Kidney tubule cell (primary cell): ENCODE measurements at places on chromosomes 1 and 21.

DNA sequence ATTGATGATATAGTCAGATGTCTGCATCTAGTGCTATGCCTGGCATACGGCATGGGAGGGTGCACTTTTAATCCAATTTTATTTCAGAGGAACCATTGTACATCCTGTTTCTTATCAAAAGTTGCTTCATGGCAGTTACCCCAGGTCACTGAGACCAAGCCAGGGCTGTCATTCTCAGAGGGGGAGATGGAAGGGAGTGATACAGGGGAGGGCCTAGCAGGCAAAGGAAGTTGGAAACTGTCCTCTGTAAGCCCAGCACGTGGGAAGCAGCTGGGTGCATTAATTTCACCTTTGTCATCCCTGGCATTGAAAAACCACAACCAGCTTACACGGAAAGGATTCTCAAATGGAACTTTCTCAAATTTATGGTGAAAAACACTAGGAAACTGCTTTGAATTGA is 458.7 kb upstream of the ADAMTS5 start:
- peak; percentile 51 for DNase-seq

DNA sequence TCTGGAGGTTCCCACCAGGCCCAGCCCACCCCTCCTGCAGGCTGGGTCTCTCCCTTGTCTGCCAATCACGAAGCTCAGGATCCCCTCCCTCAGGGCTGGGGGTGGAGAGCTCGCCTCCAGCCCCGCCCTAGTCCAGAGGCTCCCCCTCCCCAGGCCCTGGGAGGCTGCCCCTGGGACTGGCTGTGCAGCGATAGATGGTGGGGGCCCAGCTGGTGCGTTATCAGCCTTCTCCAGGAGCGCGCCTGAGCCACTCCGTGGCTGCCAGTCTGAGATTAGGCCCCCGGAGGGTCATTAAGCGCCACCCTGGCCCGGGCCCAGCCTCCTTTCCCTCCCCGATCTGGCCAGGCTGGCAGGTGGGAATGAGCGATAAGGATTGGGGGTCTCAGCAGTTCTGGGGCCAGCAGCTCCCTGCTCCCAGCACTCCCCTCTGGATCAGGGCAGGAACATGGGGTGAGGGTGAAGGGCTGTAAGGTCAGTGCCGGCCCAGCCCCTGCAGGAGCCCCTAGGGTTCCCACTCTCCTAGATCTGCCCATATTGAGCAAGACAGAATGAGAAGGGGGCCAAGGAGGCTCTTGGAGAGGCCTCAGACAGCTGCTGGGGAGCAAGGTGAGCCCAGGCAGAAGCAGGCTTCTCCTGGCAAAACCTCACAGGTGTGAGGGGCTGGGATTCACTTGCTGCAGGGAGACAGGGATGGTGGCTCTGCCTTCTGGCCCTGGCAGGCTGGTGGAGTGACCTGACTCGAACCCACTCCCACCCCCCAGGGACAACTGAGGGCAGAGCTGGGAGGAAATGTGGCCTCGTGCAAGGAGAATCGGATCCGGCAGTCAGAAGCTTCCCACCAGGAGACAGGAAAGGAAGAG is 8.5 kb downstream of the PDZK1IP1 start:
- DNase-seq = peak; percentile 23

- DNase-seq = no peak
These were observed 7.9 kb downstream of the MIB2 start for GRCh38 chr1:1623181-1623630.

DNA sequence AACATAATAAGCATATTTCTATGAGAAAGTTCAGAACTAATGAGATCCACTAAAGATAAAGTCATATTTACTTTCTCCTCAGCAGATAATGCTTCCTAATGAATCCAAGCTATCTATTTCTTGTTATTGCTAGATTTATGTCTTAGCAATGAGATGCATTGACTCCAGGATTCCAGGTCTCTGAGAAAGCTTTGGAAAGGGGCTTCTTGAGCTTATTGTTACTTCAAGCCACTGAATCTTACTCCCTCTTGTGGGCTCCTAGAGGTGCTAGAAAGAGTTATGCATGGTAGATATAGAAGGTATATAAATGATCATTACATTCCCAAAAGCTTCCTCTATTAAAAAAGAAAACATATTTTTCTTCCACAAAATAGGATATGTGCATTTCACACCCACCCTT is 246.4 kb upstream of the ADAMTS5 start:
- peak; percentile 4 for DNase-seq

DNA sequence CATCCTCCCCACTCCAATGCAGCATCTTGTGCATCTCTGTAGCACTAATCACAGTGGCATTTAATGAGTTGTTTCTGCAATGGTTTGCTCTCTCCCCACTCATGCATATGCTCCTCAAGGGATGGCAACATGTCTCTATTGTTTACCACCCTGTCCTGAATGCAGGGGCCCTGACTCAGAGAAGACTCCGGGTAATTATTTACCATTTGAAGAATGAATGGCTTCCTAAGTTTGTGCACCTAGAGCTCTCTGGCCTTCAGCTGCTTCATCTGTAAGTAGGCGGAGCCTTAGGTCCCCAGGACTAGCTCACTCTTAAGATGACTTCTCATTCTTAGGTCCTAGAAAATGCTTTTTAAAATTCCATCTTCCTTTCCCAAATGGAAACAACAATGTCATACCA is 63.7 kb upstream of the IGSF21 start:
- DNase-seq = peak; percentile 52

- DNase-seq = no peak
These were observed 55.8 kb downstream of the ROR1 start for GRCh38 chr1:63829349-63830327.

GRCh38 chr1:205168291-205168690 is 43.2 kb downstream of the DSTYK start:
- no peak for DNase-seq

DNA sequence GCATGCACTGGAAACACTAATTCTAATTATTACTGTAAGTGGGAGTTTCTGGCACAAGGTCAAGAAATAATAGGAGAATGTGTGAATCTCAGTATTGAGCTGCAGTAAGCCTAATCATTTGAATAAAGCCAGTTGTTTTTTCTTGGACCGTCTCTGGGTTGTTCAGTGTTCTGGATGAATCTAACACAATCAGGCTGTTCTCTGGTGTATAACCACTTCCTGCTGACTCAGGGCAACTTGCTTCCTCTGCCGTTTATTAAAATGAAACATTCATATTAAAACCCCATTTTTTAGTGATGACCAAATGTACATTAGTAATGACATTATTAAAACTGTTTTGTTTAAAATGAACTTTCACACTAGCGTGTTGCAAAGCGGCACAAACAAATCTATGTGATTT is 273.1 kb upstream of the SNX7 start:
- peak; percentile 67 for DNase-seq

GRCh38 chr1:80375109-80375508 is 1368.6 kb upstream of the ADGRL4 start:
- no peak for DNase-seq

DNA sequence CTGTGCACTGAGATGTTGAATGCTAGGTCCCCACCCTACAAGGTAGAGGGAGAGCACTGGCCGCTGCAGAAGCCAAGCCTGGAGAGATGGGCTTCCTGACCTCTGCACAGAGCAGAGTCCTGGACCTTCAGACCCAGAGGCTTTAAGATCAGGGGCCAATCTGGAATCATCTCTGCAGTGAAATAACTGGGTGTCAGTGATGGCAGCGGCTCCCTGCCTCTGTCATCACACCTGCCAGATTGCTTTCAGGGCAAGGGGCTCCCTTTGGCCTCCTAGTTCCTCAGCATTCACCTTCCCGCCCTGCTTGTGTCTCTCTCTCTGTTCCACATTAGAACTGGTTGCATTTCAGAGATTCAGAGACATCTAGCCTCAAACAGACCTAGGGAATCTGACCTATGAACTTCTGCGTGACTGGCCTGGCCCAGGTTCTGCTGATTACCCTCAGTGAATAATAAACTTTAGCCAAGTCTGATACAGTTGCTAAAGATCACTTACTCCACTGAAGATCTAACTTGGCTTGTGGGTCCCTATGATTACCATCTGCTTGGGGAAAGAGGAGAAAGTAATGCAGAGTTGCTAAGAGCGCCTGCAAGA is 87.8 kb downstream of the ATP1A1 start:
- DNase-seq = no peak

DNA sequence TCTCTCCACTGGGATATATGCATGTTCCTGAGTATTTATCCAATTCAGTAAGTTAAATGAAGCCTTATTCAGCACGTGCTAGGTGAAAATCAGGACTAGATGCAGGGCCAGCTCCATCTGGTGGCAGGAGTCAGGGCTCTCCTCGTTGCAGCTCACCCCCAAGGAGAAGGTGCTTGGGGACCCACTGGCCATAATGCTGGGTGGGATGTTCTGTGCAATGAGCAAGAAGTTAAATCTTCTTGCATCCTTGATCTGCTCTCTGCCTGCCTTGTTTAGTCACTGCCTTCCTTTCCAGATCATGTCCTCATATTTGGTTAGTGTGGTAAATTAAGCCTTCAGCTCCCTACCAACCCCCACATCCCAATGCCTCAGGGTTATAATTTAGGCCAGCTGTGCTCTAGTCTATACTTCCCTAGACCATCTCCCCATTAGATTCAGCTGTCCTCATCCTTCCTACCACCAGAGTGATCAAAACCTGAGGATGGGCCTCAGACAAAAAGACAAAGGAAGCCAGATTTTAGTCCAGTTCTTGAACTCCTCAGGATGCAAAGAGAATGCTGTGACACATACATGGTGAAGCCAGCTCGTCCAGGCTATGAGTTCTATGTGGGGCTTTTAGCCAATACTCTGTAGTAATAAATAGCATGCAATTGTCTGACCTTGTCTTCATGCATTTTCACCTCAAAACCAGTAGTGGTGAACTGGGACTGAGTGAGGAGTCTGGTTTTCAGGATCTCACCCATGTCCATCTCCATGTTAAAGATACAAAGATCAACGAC is 55.9 kb downstream of the SEC16B start:
- peak; percentile 34 for DNase-seq

DNA sequence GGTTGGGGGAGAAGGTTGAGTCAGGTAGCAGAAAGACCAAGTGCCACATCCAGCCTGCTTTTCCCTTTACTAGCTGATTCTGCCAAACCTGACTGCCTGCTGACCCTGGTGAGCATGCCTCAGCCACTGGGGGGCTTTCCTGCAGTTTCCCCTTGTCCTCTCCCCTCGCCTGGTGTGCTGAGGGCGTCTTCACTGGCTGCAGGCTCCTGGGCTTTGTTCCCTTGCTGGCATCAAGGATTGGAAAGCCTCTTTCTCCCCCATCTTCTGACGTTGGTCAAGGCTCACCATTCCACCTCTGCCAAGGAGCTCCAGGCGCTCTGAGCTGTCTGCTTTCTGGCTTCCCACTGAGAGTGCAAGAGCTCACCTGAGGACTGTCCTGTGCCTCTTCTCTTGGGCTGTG is 28.4 kb downstream of the MAN1C1 start:
- DNase-seq = no peak

DNA sequence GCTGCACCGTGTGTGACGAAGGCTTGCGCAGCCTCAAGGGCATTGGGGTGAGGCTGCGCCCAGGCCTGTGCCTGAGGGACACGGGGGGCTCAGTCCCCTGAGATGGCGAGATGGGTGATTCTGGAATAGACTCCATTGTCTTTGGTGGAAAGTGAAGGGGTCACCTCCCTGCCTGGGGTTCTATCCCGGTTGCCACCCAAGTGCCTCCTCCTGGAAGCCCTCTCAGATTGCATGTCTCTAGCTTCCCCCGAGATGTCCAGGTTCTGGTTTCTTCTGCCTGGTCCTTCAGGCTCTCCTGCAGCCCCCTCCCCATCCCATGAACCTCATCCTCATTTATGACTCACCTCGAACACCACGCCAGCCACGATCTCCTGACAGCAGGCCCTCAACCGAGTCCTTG is 22.3 kb upstream of the MFN2 start:
- no peak for DNase-seq

- DNase-seq = no peak
These were observed 82.0 kb downstream of the KCNK1 start for GRCh38 chr1:233695901-233696300.

GRCh38 chr1:93631626-93632365 is 49.8 kb downstream of the BCAR3 start:
- no peak for DNase-seq

DNA sequence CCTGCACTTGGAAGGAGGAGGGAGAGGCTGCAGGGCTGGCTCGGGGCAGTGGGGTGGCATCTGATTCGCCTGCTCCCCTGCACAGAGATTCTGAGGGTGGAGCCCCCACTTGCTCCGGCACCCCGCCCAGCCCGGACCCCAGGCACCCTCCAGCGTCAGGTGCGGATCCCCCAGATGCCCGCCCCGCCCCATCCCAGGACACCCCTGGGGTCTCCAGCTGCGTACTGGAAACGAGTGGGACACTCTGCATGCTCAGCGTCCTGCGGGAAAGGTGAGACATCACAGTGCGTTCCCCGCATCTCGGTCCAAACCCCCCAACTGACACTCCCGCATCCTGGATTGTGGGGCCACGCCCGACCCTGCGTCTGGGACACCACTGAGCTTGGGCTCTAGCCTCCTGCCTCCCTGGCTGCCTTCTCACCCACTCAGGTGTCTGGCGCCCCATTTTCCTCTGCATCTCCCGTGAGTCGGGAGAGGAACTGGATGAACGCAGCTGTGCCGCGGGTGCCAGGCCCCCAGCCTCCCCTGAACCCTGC is 7.9 kb downstream of the ADAMTSL4 start:
- no peak for DNase-seq

DNA sequence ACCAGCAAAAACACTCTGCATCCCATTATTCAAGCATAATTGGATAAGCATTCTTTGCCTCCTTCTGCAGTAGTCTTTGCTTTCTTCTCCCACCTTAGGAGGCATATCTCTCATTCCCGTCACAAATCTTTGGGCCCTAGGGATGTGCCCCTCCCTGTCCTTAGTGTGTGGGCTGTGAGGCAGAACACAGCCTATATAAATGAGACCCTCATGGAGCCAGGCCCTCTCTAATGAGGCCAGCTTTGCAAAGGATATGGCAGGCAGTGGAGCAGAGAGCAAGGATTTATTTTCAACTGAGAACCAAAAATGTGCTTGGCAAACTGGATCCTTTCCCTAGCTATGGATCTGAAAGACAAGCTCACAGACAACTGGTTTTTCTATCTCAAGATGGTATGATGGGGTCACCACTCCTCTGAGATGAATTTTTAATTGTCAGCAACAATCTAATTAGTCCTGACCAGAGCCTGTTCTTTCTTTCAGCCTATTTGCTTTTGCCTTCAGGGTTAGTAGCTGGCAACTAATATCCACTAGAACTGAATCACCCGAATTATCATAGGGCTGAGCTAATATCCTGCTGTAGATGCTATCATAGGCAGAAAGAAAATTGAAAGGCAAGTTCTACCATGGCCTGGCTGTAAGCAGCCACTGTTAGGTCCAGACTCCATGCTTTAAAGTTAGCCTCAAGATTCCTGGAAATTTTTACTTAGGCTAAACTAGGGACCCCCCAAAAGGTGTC is 134.2 kb downstream of the SYT2 start:
- DNase-seq = no peak
